NCI-H1048 (cell line): ENCODE measurements at places on chromosomes 2 and 18.

- no peak for DNase-seq
Measured at GRCh38 chr2:95275151-95275515, 884 bp downstream of the PROM2 start.

GRCh38 chr2:235283246-235283645 lies 210.6 kb upstream of the AGAP1 start:
- DNase-seq, result no peak

GRCh38 chr18:939166-939565 lies 34.5 kb downstream of the ADCYAP1 start:
- no peak for DNase-seq

DNA sequence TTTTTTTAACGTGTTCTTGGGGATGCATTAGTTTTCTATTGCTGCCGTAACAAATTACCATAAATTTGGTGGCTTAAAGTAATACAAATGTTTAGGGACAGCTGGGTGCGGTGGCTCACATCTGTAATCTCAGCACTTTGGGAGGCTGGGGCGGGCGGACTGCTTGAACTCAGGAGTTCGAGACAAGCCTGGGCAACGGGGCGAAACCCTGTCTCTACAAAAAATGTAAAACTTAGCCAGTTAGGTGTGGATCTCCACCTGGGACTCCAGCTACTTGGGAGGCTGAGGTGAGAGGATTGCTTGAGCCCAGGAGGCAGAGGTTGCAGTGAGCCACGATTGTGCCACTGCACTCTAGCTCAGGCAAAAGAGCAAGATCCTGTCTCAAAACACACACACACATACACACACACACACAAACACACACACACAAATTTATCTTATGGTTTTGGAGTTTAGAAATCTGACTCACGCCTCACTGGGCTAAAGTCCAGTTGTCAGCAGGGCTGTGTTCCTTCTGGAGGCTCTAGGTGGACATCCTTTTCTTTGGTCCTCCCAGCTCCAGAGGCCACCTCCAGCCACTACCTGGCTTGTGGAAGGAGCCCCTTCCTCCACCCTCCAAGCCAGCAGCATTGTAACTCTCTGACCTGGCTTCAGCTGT lies 76.1 kb downstream of the SEPTIN10 start:
- DNase-seq, result no peak

DNA sequence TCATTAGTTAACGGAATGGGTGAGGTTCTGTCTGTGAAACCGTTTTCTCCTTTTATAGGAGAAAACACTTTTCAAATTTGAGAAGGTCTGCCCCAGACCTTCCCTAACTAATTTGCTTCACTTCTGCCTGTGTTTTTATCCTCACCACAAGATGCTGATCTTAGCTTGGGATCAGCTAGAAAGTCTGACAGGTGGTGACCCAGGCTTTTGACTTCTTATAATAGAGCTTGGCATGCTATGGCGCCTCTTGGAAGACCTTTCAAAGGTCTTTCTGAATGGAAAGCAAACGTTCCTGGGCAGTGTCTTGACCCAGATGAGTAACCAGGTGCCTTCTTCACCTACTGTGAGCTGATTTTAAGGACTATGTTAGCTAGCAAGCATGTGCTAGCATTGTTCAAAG lies 91.4 kb downstream of the LYPD6 start:
- no peak for DNase-seq

DNA sequence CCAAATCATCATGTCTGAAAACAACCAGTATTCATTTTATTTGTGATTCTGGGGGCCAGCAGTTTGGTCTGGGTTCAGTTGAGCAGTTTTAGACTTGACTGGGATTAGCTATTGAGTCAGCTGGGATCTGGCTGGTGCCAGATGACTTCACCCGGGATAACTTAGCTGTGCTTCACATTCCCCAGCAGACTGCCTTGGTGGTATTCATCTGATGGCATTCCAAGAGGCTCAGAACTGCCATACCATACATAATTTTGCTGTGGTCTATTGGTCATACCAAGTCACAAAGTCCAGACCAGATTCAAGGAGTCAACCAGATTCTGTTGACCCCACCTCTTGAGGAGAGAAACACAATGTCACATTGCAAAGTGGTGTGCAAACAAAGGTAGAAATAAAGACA lies 7.8 kb upstream of the FSHR start:
- no peak for DNase-seq

- no peak for DNase-seq
Measured at GRCh38 chr2:238404406-238405216, 22.1 kb upstream of the ASB1 start.

- DNase-seq, result no peak
Measured at GRCh38 chr18:25077944-25078723, 273.8 kb downstream of the ZNF521 start.

DNA sequence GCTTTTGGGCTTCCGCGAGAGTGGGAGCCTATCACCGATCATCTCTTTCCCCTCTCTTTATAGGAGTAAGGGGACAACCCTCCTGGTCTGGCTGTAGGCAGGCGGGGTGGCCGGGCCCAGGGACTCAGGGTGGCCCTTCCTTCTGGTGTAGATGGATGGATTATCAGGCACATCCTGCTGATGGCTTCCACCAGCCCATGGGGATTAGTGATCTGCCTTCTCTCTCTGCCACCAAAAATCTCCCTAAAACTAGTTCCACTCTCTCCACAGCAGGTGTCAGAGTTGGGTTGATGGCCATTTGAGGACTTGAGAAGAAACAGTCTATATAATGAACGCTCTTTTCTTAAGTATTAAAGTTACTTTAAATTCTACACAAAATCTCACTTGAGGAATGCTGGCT lies 37.4 kb downstream of the NCK2 start:
- DNase-seq, result no peak

DNA sequence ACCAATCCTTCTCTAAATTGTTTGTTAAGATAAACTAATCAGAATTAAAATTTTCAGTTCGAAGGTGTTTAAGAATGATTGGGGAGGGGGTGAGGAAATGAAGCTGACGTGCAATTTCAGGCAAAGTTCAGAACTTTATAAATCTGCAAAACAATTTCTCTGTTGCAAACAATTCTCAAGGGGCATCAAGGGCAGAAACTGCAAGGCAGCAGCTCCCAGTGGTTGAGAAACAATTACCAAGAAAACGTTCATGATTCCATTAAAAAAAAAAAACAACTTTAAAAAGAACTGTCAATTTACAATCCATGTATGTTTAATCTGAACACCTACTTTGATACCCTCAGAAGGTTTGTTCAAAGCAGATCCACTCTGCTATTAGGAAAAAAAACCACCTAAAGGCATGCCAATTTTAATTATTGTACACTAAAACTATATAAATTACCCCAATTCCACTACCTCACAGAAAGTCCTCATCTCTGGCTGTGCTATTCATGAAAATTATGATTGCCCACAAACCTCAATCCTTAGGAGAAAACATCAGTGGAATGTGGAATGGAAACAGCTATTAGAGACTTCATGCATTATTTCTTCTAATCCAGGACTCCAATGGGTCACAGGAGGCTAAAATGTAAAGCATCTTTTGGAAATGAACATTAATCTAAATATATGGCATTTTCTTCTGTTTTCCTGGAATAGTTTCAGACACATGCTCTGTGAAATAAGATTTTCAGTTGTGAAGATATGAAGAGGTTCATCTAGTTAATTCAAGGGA lies 119.9 kb upstream of the ACVR1C start:
- DNase-seq, result no peak

DNA sequence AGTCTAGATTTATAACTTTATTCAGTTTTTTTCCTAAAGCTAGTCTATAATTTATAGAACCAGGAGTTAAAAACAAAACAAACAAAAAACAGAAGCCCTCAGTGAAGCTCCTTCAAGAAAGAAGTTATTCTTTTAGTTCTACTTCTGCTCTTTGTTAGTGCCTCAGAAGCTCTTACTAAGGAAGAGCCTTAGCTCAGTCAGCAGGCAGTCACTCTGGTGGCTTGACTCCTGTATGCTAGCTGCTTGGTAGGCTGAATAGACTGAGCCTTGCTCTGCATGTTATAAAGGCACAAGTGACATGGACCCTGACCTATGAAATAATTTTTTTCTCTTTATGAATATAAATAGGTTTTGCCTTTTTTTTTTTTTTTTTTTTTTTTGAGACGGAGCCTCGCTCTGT lies 24.8 kb downstream of the NCOA1 start:
- no peak for DNase-seq

- no peak for DNase-seq
Measured at GRCh38 chr2:96180002-96180401, 28.6 kb downstream of the STARD7 start.

GRCh38 chr2:208049006-208049405 lies 23.7 kb upstream of the PLEKHM3 start:
- no peak for DNase-seq

GRCh38 chr2:159518321-159519005 lies 97.9 kb downstream of the BAZ2B start:
- DNase-seq, result no peak

- DNase-seq, result no peak
Measured at GRCh38 chr2:109372171-109372568, 241.6 kb downstream of the SEPTIN10 start.

- no peak for DNase-seq
Measured at GRCh38 chr18:56246916-56247315, 391.5 kb downstream of the TXNL1 start.

DNA sequence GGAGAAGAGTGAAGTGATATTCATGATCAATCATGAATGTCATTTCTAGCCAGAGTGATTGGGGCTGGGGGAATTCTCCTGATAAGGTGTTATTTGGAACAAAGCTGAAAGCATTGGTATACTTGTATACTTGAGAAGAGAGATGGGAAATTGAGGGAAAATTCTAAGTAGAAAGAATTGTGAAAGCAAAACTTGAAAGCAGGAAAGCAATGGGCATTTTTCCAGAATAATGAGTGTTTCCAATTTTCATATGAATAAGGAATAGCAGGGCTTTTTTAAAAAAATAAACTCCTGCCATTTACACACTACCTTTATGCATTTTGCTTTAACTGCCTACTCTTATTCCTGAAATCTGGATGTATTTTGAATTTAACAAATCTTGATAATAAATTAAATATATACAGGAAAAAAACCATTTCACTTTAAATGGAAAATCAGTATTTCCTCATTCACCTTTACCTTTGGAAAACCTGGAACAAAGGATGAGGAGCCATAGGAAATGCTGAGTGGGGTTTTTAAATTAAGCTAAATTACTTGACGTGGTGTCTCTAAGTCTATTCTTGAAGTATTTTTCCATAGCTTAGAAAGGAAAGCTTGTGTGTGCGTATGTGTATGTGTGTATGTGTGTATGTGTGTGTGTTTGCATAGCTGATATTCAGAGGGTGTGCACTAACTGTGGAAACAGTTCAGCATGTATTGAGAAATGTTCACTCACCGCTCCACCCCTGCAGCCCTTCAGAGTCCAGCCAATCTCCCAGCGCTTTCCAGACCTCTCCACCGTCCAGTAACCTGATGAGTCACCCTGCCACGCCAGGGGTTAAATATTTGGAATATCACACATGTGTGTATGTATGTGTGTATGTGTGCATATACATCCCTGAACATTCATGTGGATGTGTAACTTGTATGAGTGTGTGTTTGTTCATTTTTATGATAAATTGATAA lies 427.3 kb downstream of the THSD7B start:
- DNase-seq, result no peak
